ENCODE measurements at places on chromosomes 2 and 18.

GRCh38 chr18:25561918-25562317 lies 210.0 kb upstream of the ZNF521 start:
- DNase-seq: no peak

DNA sequence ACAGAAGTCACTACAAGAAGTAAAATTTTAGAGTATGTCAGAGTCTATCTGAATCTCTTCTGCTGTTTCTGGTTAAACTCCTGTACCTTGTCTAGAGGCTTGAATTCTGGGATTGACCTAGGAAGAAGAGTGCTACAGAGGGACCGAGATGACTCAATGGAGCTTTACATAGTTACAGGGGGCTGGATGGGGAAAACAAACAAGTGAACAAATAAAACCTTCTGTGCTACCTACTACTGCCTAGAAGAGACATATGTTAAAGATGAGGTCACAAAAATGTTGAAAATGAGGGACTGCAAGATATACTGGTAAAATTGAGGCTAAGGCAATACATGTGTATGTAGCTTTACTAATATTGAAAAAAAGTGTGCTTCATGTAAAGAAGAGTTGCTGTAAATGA lies 265.4 kb upstream of the TFPI start:
- no peak for DNase-seq

- no peak for DNase-seq
These were observed 467.7 kb upstream of the CELF4 start for GRCh38 chr18:38033282-38033681.

DNA sequence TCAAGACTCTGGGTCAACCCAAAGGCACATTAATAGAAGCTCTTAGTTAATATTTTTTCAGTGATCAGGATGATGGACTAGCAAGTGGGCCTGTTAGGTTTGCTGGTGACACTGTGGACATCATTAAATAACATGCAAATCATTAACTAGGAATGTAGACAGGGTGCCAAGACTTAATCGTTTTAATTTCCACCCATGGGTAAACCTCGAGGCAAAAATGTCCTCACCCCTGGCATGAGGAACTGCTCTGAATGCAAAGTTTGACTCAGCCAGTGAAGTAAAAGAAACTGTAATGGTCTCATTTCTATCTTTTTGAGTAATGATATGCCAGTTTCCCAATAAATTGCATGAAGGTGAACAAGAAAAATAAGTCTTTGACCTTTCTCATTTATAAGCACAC lies 152.6 kb upstream of the MEX3C start:
- DNase-seq: no peak

DNA sequence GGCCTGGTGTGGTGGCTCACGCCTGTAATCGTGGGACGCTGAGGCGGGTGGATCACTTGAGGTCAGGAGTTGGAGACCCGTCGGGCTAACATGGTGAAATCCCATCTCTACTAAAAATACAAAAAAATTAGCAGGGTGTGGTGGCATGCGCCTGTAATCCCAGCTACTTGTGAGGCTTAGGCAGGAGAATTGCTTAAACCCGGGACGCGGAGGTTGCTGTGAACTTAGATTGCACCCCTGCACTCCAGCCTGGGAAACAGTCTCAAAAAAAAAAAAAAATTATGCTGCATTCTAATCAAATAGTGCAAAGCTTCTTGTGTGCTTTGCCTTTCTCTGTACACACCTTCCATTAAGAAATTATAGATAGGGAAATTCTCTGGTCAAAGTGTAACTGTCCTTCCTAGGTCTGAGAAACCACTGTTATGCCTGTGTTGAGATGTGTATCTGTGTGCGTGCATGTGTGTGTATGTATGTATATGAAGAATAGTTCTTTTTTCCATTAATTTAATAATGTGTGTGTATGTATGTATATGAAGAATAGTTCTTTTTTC lies 2.5 kb downstream of the CD28 start:
- DNase-seq: no peak

DNA sequence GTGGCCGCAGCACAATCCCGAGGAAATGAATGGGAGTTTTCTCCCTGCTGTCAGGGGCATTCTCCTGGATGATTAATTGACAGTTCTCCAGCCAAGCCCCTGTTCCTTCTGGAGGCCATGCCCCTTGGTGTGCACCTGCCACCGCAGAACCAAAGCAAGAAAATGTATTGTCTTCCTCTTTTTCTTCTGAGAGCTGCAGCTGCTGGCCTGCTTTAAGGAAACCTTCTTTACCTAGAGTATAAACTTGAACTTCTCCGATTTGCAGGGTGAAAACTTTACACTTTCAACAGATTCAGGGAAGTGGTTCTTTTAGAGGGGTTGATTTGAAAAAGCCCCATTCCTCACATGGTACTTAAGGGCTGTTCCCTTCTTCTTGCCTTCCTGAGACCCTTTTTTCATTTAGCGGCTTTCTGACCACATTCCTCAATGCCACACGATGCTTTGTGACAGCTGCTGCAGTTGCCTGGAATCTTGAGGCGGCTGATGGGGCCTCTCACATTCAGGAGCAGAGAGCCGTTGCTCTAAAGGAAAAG lies 402.8 kb downstream of the TXNL1 start:
- DNase-seq: no peak

GRCh38 chr2:114076961-114077360 lies 187.1 kb downstream of the ACTR3 start:
- DNase-seq: no peak

- no peak for DNase-seq
These were observed 1608.3 kb upstream of the ZEB2 start for GRCh38 chr2:146128216-146128615.

GRCh38 chr2:64586883-64587481 lies 62.9 kb downstream of the AFTPH start:
- no peak for DNase-seq

DNA sequence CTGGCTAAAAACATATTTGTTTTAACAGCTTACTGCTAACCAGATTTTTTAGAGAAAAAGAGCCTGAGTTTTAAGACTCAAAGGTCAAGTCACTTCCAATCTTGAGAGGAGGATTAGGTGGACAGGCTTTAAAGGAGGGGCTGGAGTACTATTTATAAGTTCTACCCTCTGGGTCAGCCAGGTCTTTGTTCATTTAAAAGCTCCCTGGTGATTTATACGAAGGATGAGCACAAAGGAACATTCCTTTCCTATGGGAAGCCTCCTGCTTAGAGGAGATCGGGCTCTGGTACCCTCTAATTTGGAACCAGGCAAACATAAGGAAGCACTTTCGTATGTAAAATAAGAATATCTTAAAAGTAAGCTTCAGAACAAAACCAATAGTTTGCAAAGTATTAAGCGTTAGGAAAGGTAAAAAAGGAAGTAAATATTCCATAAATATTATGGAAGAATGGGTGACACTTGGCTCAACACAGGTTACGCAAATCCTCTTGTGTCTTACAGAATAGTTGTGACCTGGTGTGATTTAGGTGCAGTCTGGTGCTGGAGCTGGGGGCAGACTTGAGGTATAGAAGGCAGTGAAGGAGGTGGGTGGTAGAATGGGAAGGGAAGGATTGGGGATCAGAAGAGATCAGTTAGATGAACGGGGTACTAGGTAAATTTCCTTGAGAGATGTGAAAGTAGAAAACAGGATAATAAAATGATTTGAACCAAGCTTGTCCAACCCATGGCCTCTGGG lies 35.6 kb downstream of the PDE6D start:
- no peak for DNase-seq

GRCh38 chr2:110804915-110805314 lies 72.5 kb downstream of the ACOXL start:
- no peak for DNase-seq

GRCh38 chr18:23291456-23292205 lies 156.3 kb downstream of the CABLES1 start:
- DNase-seq: no peak

DNA sequence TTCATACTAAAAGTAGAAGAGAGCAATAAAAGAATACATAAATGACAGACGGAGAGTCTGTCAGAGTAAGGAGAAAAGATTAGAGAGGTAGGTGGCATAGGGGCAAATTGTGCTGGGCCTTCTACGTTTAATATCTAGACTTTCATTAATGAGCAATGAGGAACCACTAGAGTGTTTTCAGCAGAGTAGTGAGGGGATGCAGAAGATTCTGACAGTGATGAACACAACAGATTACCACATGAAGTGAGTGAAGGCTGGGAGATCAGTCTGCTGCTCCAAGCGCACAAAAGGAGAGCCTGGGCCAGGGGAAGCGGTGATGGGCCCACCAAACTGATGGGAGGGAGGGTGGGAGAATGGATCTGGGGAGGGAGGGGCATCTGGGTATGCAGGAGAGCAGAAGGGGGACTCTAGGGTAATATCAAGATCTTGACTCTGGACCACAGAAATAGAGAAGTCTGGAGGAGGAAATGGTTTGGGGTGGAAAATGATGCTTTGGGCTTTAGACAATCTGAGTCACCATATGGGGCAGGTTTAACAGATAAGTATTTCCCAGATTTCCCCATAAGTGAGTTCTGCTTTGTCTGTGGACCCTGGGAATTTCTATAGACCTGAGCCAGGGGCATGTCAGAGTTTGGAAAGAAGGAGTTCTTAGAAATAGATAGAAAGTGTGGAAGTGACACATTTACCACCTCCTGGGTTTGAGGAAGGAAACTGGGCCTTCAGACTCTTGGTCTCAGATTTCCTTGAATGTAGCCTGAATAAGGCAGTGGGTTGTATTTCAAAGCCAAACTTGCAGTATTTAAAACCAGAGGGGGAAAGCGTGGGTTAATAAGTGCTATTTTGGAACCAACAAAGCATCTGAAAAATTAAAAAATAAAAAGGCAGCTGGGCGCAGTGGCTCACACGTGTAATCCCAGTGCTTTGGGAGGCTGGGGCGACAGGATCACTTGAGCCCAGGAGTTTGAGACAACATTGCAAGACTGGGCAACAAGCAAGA lies 15.0 kb upstream of the IL1A start:
- DNase-seq: no peak

DNA sequence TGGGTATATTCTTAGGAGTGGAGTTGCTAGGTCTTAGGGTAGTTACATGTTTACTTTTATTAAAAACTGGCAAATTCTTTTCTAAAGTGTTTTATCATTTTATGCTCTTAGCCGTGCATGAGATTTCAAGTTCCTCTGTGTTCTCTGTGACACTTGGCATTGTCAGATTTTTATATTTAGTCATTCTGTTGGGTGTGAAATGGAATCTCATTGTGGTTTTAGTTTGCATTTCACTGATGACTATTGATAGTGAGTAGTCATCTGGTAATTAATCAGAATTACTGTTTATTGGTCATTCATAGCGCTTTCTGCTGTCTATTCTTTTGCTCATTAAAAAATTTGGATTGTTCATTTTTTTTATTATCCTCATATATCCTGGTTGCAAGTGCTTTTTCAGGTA lies 34.1 kb downstream of the RAB3GAP1 start:
- DNase-seq: no peak

DNA sequence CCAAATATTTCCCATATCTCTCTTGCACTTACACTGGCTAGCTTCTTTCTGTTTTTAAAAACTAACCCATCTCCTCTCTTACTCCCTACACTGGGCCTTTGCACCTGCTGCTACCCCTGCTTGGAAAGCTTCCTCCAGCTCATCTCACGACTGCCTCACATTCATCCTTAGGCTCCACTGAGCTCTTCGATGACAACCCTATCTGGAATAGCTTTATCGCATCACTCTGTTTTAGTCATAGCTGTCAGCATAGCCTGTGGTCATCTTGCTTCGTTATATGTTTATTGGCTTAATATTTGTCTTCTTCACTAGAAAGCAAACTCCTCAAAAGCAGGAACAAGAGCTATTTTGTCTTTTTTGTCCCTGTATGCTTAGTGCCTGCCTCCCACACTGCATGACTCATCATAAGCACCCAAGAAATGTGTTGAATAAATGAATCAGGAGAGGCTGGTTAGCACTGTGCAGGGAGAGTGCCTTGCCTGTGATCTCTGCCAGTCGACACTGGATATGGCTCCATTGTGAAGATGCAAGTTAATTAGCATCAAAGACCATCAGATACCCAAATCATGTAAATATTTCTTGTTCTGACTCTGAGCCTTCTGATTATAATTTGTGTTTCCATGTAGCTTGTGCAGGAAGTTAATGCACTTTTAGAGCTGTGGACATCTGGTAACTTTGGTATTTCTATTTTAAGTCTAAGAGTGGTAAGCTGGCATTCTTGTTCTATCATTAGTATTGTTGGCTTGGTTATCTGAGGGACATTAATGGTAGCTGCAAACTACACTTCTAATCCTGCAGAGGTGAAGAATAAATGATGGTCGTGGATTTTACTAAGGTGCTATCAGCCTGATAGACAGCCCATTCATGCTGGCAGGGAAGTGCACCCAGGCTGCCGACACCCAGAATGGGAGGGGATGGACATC lies 10.3 kb upstream of the DYTN start:
- no peak for DNase-seq

GRCh38 chr2:34001557-34001956 lies 402.5 kb upstream of the FAM98A start:
- no peak for DNase-seq

GRCh38 chr2:120571015-120571728 lies 164.5 kb upstream of the GLI2 start:
- DNase-seq: no peak

DNA sequence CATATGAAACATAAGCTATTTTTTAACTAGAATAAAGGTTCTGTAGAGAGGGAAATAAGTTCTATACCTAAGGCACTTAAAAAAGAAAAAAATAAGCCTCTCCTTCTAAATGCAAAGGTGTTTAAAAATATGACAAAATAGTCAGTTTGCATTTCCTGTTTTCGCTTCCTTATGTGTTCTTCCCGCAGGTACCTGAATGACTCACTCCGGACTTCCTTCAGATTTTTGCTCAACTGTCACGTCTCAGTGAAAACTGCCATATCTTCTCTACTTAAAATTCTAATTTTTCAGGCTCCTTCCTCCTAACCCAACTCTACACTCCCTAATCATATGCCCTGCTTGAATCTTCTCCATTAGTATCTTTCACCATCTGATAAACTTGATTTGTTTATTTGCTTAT lies 1333.1 kb downstream of the LRP1B start:
- no peak for DNase-seq

GRCh38 chr18:71327850-71328249 lies 1039.0 kb downstream of the SOCS6 start:
- no peak for DNase-seq

GRCh38 chr18:35484034-35484433 lies 13.7 kb downstream of the INO80C start:
- DNase-seq: no peak

GRCh38 chr2:192381082-192381481 lies 186.3 kb upstream of the TMEFF2 start:
- no peak for DNase-seq

DNA sequence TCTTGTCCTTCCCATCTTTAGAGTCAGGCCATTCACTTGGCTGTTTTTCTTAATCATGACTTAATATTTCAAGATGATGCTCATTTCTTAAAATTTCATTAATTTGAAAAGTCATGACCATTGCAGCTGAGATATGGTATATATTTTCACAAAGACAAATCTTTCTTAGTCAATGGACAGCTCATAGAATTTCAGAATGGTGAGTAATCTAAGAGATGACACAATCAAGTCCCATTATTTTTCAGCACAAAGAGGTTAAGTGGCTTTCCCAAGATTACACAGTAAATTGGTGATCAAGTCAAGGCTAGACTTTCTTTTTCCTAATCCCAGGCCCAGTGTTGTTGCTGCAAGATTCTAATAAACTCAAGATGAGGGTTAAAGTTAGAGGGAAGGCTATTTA lies 34.4 kb upstream of the NT5C1B start:
- DNase-seq: no peak

All from stimulated activated CD8-positive, alpha-beta memory T cell treated with anti-CD3 and anti-CD28 coated beads, Interleukin-15, amount 100 ng/mL, for 24 hours (primary cell).